ENCODE measurements at places on chromosomes 12 and 14.

- no peak for DNase-seq
These were observed 3.3 kb downstream of the PPP1R3E start for GRCh38 chr14:23299211-23299957.

DNA sequence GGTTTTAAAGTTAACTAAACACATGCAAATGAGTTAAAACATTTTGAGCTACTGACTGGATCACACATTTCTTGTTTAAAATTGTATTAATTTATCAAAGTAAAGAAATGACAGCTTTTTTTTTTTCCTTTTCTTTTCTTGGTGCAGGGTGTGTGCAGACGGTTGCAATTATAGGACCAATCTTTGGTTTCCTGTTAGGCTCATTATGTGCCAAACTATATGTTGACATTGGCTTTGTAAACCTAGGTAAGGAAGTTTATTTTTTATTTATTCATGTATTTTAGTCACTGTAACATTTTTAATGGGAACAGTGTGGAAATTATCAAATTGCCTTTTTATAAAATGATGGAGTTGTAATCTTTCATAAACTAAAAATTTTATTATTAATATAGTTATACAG is 21.9 kb downstream of the SLCO1C1 start:
- no peak for DNase-seq

GRCh38 chr12:27511031-27511722 is 12.8 kb upstream of the PPFIBP1 start:
- DNase-seq = no peak

- no peak for DNase-seq
These were observed 102.3 kb upstream of the BCAT1 start for GRCh38 chr12:25051171-25051570.

DNA sequence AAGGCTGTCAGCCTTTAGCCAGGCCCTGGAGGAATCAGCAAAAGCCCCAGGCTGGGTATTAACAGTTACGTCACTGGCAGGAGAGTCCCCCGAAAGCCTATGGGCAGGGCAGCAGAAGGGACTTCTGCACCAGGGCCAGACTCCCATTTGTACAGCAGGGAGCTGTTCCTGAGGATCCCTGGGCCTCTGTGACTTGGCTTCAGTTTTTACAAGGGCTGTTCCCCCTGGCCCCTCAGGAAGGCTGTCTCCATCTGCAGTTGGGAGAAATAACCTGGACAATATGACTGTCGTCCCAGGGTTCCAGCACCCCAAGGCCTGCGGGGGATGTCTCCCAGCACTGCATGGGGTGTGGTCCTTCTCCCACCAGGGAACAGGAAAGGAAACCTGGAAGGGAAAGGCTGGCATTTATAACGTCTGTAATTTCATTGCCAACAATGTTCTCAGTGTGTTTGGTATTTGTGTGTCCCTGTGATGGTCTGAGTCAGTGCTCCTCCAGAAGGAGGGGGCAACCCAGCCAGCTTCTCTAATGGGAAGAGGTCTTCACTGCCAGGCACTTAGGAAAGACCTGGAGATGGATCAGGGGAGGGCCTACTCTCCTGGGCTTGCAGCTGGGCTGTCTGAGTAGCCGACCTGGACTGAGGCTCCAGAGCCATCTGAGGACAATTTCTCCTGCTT is 42.4 kb downstream of the ERH start:
- DNase-seq = no peak

GRCh38 chr12:132543298-132544079 is 53.5 kb downstream of the FBRSL1 start:
- DNase-seq = no peak

DNA sequence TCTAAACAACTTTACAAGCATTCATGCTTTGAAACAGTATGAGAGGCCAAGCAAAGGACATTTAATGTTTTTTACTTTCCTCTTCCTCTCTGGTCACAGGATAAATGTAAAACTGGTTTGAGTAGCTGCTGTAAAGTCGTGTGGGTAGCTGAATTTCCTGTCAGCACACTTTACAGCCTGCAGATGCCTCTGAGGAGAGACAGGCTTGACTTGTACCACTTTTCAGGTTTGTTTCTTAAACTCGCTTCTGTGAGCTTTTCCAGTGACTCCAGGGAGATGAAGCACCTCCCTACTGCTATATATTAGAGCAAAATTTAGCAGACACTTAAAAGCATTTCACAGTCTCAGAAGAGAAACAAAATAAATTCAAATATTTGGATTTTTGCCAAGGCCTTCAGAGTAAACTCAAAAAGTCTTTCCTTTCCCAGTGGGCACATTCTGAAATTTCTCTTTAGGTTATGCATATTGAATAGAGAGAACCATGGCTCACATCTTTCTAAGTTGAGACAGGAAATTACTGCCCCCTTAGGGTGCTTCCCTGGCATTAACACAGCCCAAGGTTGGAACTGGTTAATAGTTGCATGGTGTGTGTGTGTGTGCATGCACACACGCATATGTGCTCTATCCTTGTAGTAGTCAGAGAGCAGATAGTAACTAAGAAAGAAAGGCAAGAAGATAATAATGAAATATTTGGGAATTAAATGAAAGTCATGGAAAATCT is 557.3 kb upstream of the MIS18BP1 start:
- DNase-seq = no peak

DNA sequence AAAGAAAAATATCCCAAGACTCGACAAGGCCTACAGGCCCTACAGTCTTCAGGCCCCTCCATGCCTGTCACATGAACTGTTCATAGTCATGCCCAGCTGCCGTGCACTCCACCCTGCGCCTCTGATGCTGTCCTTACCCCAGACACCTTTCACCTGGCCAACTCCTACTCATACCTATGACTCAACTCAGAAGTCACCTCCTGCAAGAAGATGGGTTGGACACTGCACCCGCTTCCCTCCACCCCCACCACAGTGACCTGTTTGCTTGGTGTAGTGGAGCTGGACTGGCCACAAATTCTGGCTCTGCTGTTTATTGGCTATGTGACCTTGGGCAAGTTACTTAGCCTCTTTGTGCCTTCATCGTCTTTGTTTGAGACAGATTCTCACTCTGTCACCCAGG is 56.2 kb downstream of the PHETA1 start:
- DNase-seq = no peak

GRCh38 chr14:106850913-106851825 is 1324.8 kb downstream of the TMEM121 start:
- DNase-seq = no peak

- DNase-seq = no peak
These were observed 24.2 kb downstream of the PARPBP start for GRCh38 chr12:102144221-102144620.

DNA sequence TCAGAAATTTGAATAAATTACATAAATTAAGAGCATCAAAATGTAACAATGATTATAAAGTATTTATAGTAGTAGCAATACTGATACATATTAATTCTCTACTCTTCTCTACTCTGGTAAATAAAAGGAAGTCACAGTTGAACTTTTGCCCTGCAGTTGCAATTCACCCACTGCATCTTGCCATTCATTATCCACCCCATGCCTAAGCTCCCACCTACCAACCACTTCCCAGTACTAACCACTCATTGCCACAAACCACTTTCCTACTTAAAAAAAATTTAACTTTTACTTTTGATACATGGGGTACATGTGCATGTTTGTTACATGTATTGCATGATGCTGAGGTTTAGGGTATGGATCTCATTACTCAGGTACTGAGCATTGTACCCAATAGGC is 174.0 kb downstream of the RASSF9 start:
- DNase-seq = no peak

DNA sequence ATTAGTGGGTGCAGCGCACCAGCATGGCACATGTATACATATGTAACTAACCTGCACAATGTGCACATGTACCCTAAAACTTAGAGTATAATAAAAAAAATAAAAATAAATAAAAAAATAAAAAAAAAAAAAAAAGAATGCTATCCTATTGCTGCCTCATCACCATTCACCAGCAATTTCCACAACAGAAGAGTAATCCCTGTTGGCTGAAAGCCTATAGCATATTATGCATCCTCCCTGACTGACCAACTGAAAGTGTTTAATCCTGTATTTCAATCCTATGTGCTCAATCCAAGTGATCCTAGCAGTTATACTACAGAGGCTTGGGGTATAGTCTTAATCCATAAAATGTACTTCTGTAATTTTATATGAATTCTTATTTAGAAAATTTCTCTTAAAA is 18.5 kb downstream of the DICER1 start:
- DNase-seq = no peak

- DNase-seq = no peak
These were observed 81.0 kb downstream of the ETV6 start for GRCh38 chr12:11730299-11731041.

DNA sequence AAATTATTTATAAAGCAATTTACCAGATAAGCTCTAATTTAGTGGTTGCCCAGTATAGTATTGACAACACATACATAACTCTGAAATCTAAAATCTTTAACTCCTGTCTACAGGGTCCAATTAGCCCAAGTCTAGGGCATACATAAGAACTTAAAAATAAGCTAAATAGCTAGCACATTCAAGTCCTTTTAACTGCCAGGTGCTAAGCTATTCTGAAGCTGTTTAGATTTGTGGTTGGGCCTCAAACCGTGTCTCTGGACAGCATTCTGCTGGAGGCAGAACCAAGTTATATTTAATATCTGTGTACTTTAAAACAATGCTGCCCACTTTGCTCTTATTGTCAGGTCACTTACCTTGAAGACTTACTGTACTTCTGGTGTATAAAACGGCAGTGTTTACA is 19.0 kb downstream of the RPS6KA5 start:
- no peak for DNase-seq

DNA sequence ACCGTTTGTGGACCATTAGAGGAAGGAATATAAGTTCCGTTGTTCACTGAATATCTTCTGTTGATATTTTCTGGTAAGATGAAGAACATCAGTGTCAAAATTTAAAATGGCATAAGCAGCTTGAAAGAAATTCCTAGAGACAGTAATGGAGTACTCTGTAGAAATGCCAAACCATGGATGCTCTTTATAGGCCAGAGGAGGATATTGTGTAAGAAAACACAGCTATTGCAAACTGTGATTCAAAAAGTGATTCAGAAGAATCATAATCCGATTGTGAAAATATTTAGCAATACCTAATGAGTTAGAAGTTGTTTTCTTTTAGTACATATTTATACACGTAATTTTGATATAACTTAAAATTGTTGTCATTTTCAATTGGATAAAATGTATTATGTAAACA is 102.8 kb downstream of the SLC16A7 start:
- no peak for DNase-seq

DNA sequence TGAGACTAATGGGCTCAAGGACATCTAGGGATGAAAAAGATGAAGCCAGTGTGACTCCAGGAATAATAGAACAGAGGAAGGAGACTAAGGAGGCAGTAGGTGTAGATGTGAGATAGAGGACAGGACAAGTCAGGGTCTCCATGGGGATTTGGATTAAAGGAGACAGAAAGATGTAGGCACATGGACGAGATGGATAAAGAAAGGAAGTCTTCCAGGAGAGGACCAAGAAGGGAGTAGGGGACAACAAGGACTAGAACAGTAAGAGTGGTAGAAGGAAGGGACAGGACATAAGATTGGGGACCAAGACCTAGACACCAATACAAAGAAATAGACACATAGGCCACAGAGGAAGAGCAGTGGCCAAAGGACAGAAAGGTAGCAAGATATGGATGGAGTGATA is 7.1 kb upstream of the PCK2 start:
- no peak for DNase-seq

- no peak for DNase-seq
These were observed 5.9 kb downstream of the LAG3 start for GRCh38 chr12:6778217-6778573.

GRCh38 chr12:106034316-106034715 is 104.4 kb downstream of the NUAK1 start:
- DNase-seq = no peak

GRCh38 chr12:15899282-15899870 is 11.8 kb upstream of the DERA start:
- DNase-seq = no peak

DNA sequence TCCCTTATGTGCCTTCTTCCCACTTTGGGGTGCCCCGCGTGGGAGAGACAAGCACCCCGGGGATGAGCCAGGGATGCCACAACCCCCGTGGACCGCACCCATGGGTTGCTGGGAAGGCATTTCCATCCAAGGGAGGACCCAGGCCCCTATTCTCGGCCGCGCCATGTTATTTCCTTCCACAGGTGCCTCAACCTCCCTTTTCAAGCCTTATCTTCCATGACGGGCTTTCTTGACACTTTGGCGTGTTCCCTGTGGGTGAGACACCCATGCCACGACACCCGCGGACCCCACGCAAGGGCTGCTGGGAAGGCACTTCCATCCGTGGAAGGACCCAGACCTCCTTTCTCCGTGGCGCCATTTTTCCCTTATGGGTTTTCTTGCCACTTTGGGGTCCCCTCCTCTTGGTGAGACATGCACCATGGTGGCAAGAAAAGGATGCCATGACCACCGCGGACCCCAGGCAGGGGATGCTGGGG is 269.2 kb downstream of the ALG10 start:
- no peak for DNase-seq

- DNase-seq = no peak
These were observed 51.0 kb downstream of the PRKCH start for GRCh38 chr14:61372379-61372778.

- DNase-seq = no peak
These were observed 2.1 kb upstream of the PTPN6 start for GRCh38 chr12:6948873-6949594.

GRCh38 chr12:93591137-93591868 is 18.8 kb downstream of the SOCS2 start:
- no peak for DNase-seq

DNA sequence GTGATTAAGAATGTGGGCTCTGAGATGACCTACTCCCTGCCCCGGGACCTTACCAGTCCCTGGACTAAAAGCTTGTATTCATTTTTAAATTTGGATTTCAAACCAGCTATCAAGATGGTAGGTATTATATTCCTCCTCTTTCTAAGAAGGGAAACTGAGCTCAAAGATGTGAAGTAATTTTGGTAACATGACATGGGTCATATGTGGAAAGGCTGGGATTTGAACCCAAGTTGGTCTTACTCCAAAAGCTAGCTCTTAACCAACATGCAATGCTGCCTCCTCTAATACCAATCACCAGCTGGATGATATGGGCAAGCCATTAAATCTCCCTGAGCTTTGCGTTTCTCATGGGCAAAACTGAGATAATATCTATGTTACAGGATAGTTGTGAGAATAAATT is 166.4 kb upstream of the SLC38A2 start:
- DNase-seq = no peak

- DNase-seq = no peak
These were observed 47.1 kb upstream of the OVCH1 start for GRCh38 chr12:29544428-29545101.

DNA sequence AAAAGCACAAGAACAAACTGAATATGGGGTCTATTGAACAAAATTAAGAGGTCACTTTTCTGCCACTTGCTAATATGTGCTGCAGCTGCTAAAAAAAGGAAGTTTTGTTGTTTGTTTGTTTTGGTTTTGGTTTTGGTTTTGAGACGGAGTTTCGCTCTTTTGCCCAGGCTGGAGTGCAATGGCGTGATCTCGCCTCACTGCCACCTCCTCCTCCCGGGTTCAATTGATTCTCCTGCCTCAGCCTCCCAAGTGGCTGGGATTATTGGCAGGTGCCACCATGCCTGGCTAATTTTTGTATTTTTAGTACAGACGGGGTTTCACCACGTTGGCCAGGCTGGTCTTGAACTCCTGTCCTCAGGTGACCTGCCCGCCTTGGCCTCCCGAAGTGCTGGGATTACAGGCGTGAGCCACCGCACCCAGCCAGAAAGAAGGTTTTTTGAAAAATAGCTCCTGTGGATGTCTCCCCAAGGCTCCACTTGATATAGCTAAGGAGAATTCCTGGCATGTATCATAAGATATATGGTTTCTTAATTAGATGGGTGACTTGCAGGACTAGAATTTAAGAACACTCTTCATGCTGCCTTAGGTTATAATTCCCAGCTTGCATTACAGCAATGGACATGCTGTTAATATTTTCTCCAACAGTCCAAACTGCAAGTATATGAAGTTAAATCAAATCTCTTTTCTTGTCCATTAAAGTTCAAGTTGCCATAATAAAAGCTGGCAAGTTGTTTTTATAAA is 237.6 kb upstream of the AMIGO2 start:
- no peak for DNase-seq
